Hematopoietic multipotent progenitor cell treated with erythropoietin and hydrocortisone succinate and interleukin-3 and kit ligand, for 4 days (in vitro differentiated cells): ENCODE measurements at places on chromosomes 1 and 21.

- no peak for DNase-seq
Measured at GRCh38 chr1:65626003-65626402, 166.7 kb upstream of the PDE4B start.

DNA sequence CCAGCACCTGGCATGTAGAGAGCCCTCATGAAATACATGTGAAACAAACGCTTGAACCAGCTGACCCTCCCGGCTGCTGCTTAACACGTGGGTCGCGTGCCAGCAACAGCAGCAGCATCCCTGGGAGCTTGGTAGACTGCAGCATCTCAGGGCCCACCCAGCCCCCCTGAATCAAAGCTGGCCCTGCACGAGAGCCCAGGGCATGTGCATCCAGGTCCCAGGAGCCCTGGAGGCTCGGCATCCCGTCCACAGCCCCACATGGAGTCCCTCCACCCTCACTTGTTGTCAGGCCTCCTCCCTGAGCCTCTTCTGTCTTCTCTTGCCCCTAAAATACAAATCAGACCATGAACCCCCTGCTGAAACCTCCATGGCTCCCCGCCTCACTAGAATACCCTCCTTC lies 123.1 kb downstream of the MATN1 start:
- no peak for DNase-seq

DNA sequence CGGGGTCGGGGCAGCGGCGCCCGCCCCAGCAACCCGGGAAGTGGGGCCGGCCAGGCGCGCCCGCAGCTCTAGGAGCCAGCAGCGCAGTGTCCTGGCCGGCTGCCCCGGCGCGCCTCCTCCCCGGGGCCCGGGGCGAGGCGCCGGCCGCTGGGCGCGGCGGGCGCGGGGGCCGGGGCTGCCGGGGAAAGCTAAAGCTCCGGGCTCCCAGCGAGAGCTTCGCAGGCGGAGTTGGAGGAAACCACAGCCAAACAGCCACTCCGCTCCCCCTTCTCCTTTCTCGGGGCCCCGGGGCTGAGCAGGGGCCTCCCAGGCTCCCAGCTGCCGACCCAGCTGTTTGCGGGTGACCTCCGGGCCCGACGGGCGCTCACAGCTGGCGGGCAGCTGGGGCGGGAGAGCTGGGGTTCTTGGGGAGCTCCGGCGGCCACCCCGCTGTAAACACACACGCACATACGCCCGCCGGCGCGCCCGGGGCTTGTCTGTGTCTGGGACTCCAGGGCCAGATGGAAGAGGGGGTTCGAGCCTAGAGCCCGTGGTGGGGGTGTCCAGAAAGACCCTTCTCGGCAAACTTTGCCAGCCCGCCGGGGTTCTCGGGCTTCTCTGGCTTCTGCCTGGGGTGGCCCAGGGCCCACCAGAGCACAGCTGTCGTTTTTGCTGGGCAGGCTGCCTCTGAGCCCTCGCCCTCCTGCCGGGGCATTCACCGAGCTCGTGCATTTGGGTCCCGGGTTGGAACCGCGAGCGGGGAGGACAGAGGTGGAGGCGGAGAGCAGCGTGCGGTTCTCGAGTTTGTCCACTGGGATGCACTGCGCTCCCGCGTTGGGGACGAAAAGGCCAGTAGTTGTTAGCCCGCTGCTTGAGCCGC lies 1.5 kb downstream of the AJAP1 start:
- peak; percentile 71 for DNase-seq

DNA sequence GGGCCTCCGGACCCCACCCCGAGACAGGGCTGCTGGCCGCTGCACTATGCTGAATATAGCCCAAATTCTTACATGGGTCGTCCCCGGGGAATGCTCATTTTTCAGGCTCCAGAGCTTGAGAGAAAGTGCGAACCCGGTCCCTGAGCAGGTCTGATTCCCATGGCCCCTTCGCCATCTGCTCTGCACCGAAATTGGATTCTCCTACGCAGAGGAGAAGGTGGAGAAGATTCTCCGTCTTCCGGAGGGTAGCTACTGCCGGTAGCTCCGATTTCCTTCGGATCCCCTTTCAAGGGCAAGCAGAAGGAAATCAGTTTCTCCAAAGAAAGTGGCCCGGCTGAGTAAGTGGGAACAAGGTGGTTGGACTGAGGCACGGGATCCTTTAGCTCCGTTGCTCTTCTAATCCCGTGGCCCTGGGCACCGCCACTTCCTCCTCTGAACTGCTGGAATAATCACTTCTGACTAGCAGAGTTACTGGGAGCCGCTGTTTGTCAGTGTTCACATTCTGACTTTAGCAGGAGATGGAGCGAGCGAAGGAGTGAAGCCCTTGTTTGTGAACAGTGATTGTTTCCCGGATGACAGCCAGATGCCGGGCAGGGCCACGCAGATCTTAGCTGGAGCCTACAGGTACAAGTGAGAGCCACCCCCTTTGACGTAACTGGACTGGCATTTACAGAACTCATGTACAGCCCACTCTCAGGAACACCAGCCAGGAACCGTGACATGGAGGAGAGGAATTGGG lies 1.1 kb upstream of the ZNF496 start:
- peak; percentile 50 for DNase-seq

- DNase-seq, result no peak
Measured at GRCh38 chr1:53595906-53596305, 136.7 kb downstream of the DMRTB1 start.

GRCh38 chr1:244395965-244396364 lies 55.7 kb downstream of the ADSS2 start:
- no peak for DNase-seq

DNA sequence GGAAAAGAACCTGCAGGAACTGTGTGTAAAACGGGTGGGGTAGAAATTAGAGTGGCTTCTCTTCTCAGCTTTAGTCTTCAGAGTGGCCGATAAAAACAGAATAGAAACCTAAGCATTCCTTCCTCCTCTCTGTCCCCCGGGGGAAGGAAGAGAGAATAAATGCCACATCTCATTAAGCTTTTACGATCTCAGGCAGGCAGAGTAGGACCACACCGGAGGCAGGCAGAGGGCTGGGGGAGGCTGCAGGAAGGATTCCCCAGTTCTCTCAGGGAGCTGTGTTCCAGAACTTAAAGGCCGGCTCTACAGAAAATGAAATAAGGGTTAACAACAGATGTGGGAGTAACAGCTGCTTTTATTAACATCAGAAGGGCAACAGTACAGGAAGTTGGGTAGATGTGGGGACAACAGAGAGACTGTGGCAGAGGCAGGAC lies 24.5 kb upstream of the MEF2D start:
- peak; percentile 39 for DNase-seq

GRCh38 chr21:46350571-46350970 lies 26.6 kb downstream of the PCNT start:
- no peak for DNase-seq

GRCh38 chr1:172944931-172945330 lies 105.8 kb downstream of the TNFSF18 start:
- DNase-seq, result no peak

GRCh38 chr1:65114322-65114721 lies 33.7 kb upstream of the AK4 start:
- no peak for DNase-seq

- DNase-seq, result no peak
Measured at GRCh38 chr1:7261490-7261889, 476.2 kb downstream of the CAMTA1 start.

DNA sequence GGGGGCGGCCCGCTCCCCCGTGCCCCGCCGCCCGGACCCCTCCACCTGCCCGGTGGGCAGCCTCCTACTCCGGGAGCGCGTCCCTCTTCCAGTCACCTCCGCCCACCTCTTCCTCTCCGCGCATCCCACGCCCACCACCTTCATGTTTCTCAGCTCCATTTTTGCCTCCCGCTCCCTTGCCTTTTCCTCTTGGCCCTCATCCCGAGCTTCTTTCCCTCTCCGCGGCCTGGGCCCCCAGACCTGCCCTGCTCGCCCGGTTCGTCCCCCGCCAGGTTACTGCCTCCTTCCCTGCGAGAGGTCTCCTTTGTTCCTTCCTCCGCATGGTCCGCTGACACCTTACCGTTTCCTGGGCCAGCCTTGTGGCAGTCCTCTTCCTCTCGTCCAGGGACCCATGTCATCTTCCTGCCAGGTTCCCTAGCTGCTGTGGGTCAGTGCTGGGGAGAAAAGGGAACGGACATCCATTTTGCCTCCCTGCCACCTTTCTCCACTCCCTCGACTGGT lies 563 bp downstream of the QSOX1 start:
- no peak for DNase-seq

- DNase-seq, result no peak
Measured at GRCh38 chr1:32516402-32516801, 22.8 kb upstream of the ZBTB8A start.

DNA sequence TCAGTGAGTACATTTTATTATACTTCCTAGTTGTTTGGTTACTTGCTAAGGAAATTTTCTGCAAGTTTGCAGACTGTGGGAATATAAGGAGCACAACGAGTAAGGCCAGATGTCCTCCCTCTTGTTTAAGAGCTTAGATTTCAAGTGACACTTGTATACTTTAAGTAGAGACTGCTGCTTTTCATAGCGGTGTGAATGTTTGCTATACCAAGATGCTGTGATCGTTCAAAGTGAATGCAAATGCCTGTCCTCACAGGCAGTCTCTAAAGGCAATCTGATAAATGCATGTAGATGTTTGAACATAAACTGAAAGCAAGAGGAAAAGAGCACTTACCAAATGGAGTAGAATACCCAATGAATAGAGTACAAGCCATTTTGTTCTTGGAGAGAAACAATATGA lies 226.4 kb downstream of the NRIP1 start:
- no peak for DNase-seq

DNA sequence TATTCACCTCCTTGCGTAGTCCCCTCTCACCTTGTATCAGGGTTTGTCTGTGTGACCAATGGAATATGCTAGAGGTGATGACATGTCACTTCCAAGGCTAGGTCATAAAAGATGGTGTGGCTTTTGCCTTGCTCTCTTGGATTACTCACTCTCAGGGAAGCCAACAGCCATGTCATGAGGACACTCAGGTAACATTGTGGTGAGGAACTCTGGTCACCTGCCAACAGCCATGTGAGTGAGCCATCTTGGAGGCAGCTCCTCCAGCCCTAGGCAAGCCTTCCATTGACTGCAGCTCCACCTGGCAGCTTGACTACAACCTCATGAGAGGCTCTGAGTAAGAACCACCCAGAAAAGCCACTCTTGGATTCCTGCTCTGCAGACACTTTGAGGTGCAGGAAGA lies 11.0 kb upstream of the HEYL start:
- DNase-seq, result no peak

DNA sequence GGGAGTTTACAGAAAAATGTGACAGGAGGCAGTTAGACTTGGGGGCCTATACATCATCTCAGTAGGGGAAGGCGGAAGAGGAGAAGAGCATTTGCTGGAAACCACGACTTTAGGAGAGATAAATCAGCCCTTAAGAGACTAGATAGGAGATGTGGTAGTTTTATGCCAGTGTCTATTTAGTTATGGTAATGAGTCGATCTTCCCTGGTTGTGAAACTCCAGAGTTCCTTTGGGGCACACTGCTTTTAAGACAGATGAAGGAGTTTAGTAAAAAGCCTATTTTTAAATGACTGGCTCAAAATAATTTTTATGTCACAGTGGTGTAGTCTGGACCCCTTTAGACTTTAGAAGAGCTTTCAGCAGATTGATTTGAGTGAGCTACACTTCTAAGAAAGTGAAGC lies 7.8 kb downstream of the PGM1 start:
- peak; percentile 46 for DNase-seq

DNA sequence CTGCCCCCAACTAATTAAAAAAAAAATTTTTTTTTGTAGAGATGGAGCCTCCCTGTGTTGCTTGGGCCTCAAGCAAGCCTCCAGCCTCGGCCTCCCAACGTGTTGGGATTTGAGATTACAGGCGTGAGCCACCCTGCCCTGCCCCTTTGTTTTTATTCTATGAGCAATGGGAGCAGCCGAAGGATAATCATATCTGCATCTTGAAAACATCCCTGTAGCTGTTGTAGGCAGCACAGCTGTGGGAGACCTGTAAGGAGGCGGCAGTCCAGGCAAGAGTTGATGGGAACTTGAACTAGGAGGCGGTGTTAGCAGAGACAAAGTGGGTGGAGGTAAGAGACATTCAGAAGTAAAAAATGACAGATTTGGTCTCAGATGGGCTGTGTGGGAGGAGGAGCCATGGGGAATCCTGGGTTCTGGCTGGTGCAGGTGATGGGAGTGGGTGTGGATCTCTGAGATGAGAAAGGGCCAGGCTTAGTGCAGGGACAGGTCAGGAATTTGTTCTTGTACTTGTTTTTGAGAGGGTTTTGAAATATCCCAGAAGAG lies 31.3 kb downstream of the STUM start:
- peak; percentile 25 for DNase-seq

DNA sequence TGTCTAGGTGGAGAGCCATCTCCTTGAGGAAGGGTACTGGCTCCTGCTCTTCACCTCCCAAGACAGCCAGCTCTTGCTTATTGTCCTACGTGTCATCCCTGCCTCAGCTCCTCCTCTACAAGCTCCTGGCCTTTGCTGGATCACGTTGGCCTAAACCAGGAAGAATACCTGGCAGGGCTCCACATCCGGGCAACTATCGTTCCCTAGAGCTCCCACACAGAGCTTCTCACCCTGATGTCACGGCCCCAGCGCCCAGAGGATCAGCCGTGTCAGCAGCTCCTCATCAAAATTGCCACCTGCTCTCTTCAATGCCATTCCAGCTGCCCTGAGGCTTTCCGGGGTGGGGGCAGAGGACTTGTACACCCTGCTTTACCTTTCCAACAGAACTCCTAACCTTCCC lies 1.9 kb upstream of the TPM3 start:
- DNase-seq, result no peak

- DNase-seq, result no peak
Measured at GRCh38 chr1:15618077-15618654, 908 bp downstream of the DDI2 start.

DNA sequence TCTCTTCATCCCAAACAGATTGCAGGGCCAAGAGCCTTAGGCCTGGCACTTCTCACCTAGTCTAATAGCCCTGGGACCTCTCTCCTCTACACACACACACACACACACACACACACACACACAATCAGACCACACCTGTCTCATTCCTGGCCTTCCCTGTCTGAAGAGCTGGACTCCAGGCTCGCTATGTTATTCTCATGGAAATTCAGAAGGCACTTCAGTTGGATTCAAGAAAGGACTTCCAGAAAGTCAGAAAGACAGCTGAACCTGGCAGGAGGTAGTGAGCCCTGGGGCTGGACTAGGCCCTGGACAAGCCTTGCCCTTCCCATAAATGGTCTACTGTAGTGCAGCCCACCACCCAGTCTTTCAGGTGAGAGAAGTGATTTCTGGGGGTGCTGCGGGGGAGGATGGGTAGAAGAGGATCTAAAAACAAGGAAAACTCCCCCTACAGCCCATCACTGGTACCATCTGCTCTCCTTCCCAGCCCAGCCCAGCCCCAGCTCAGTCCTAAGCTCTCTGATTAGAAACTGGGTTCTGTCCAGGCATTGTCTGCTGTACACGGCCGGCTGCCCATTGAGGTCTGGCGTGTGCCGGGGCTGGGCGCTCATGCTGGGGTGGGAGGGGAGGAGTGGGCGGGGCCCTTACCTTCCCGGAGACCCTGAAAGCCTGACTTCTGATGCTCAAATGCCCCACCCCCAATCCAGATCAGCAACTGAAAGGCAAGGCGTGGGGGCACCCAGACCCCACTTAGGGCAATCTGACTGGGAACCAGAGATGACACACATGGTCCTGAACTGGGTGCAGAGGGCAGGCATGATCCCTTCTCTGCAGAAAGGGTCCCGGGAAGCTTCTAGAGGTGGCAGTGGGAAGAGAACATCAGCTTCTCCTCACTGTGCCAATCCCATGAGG lies 2.5 kb downstream of the KIF21B start:
- DNase-seq, result peak; percentile 77

GRCh38 chr1:227010645-227011044 lies 70.6 kb downstream of the COQ8A start:
- no peak for DNase-seq
